ENCODE measurements at places on chromosomes 7 and 10.

DNA sequence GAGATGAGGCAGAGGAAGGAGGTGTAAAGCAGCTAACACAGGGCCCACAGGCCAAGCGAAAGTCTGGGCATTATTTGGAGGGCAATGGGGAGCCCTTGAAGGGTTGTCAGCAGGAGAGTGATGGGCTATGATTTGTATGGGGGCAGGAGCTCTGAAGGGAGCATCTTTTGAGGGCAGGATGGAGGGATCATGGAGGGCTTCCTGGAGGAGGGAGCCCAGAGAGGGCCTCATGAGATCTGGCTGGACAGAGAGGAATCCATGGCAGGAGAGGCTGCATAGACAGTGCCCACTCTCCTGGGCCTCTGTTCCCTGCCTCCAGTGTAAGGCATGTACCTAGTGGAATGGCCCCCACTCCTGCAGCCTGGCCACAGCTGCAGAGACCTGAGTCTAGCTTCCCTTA, 136.6 kb upstream of the PPIF start:
- DNase-seq: no peak

GRCh38 chr7:108360058-108360800, 96.0 kb downstream of the NRCAM start:
- DNase-seq: no peak

DNA sequence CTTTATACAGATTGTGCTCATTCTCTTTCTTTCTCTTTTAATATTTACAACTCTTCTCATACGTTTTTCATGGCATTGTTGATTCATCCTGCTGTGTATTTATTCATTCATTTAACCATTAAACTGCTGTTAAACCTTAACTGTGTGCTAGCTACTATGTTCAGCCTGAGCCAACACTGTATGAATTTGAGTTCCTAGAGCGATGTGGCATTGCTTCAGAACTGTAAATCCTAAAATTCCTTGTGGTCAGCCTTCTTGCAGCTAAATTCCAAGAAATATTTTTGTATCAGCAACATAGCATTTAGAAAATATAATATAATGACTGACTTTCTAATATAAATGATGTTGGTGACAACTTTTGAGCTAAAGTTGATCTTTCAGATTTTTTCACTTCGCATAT, 184.7 kb upstream of the FZD1 start:
- no peak for DNase-seq

DNA sequence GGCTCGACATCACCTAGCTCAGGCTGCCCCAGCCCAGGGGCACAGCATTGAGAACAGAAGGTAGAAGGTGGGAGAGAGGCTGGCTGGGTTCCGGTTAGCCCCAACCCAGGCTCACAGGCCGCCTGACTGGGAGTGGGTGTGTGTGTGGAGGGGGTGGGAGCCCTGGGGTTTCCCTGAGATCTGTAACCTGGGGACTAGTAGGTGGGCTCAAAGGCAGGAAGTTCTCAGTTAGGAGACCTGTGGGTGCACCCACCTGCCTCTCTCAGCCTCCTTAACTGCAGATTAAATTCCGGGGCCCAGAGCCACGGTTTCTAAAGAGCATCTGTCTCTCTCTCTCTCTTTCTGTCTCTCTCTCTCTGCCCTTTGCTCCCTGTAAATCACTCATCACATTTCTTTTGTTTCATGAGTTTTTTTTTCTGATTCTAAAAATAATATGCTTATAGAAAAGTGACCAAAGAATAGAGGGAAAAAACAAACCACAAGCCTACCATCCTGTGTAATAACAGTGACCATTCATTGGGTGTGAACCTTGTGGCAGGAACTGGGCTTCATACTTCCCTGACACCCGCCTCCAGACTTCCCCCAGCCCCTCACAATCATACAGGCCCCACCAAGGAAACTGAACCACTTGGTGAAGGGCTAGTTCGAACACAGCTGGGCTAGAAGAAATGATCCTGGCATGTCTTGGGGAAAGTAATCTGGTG, 83.4 kb upstream of the SMNDC1 start:
- no peak for DNase-seq

DNA sequence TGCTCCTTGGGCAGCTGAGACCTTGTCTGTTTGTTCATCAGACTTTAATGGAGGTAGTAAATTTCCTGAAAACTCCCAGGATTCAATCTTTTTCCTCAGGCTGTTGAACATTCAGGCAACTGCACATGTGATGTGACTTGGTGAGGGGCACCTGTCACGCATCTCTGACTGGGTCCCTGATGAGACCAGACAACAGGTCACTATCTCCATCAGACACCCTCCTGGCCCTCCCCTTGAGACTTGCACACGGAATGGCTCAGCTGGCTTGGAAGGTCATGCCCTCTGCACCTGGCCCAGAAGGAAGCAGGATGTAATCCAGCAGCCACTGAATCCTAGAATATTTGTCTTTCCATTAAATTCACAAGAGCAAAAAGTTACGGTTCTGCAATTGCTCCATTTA, 15.9 kb downstream of the AQP1 start:
- no peak for DNase-seq

GRCh38 chr7:148473703-148474480, 116.7 kb upstream of the C7orf33 start:
- no peak for DNase-seq

GRCh38 chr7:140165422-140165821, 11.4 kb downstream of the KDM7A start:
- no peak for DNase-seq

DNA sequence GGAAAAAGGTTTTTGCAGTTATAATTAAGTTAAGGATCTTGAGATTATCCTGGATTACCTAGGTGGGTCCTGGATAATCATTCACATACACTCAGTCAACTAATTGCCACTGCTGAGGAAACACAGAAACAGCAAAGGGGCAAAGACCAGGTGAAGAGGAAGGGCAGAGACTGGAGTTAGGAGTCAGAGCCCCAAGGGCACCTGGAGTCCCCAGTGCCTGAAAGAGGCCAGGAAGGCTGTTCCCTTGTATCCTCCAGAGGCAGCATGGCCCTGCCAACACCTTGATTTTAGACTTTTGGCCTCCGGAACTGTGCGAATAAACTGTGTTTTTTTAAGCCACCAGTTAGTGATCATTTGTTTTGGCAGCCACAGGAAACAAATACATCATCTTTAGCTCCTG, 24.6 kb downstream of the PRR15 start:
- DNase-seq: no peak

- DNase-seq: no peak
Measured at GRCh38 chr10:78890506-78890905, 178.3 kb upstream of the ZMIZ1 start.

DNA sequence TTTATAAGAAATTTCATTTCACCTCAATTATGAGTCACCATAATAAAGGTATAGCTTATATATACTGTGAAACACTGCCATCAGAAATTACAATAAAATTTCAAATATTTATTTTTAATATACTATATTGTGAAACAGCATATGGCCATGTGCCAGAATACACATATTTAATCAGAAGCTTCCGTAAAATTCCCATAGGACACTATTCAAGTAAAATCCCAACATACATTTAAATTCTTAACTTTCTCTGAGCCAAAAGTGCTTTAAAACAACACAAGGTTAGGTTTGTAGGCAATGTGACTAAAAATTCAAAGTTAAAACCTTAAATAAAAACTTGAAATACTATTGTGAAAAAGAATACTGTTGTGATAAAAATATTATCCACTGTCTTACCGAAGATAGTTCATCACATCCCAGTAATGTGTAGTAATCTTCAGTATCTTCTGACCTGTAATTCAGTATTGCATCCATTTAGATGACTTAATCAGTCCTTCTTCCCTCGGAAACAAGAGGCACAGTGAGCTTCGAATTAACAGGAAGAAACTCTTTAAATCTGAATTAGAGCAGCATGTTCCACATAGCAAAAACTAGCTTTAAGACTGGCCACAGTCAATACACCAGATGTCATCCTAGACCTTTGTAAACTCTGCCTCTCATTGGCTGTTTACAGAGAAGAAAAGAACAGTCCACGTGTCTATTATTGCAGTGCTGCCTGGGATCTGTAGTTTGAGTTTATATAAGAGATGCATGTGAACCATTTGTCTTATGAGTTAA, at the start of gene DNAJC12:
TSS of gene DNAJC12 (minus strand) at position 648 of the 774 bp plus-strand sequence. CDS start at position 471, 177 bp downstream.
- DNase-seq: peak; percentile 74

- DNase-seq: peak; percentile 24
Measured at GRCh38 chr10:49539320-49539885, 482 bp upstream of the ERCC6 start.

DNA sequence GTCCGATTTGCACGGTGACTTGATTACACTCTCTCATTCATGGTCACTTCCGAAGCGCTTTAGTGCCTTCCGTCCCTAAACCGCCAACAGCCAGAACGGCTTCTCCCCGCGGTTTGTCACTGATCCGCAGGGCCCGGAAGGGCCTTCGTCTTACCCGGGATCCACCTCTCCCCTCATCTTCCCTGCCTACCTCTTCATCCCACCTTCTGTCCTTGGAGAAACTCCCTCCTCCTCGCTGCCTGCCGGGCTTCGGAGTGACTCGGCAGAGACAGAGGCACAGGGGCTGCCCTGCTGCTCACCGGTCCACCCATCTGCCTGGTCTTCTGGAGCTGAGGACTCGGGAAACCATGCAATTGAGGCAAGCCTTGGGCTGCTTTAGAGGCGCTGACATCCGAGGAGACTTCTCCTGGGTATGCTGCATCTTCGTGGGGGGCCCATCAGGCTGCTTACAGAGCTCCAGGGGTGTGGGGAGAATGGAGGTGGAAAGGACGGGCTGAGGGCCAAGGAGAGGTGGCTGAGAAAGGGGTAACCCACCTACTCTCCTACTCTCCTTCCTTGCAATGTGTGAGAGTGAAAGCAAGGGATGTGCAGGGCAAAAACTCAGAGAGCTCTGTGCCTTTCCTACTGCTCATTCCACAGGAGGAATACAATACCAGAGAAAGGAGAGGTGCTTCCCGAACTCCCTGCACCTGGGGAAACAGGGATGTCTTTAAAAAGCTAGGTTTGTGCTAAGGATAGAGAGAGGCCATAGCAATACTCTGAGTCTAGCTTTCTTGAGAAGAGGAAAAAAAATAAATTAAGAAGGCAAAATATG, 1.0 kb upstream of the HOXA11 start:
- DNase-seq: no peak

Data from HepG2 (cell line).